ENCODE measurements at places on chromosomes 16 and 17.

GRCh38 chr16:31476303-31477219 is 4.6 kb downstream of the TGFB1I1 start:
- no peak for DNase-seq

GRCh38 chr17:44827863-44828262 is 2.2 kb downstream of the GJC1 start:
- DNase-seq = no peak

GRCh38 chr17:8292639-8293395 is 2.4 kb downstream of the SLC25A35 start:
- no peak for DNase-seq

- no peak for DNase-seq
Measured at GRCh38 chr16:4513086-4513860, 25.3 kb downstream of the CDIP1 start.

- no peak for DNase-seq
Measured at GRCh38 chr16:49644145-49644463, 211.8 kb downstream of the ZNF423 start.

DNA sequence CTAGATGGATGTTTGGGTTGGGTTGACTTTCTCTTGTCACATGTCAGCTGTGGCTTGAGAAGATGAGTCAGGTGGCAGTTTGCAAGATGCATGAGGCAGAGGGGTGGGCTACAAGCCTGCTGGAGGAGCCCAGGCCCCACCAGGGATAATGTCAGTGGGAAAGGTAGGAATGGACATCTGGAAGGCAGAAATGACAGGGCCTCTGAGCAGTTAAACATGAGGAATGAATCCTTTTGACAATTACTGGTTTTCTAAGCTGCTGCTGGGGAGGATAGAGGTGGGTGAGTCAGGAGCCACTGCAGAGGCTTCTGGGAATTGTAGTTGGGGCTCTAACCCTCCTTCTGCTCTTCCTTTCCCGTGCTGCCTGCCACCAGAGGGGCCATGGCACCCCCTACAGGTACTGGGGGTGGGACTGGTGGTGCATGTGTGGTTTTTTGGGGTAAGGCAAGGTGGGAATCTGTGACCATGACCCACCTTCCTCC is 15.7 kb downstream of the SLC52A1 start:
- DNase-seq = no peak
